ENCODE measurements at places on chromosomes 1 and 21.

GRCh38 chr1:87872189-87872588, 543.5 kb downstream of the LMO4 start:
- no peak for DNase-seq

DNA sequence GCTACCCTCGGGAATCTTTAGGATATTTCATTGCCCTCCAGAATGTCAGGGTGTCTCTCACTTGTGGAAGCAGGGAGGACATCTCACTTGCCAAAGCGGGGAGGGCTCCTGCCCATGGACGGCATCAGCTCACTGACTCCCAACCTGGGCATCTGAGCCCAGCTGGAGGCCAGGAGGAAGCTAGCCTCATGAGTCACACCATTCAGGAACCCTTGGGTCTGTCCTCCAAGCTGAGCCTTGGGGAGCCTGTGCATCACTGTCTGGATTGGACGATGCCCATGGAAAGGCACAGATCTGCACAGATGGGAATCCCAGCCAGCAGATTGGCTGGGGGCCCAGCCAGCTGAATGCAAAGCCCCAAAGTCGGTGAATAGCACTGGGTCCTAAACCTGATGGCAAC, 25.2 kb downstream of the WNT3A start:
- no peak for DNase-seq

- no peak for DNase-seq
These were observed 426.8 kb downstream of the SETD4 start for GRCh38 chr21:35633501-35633900.

GRCh38 chr21:34948157-34948556, 100.9 kb downstream of the RUNX1 start:
- no peak for DNase-seq

DNA sequence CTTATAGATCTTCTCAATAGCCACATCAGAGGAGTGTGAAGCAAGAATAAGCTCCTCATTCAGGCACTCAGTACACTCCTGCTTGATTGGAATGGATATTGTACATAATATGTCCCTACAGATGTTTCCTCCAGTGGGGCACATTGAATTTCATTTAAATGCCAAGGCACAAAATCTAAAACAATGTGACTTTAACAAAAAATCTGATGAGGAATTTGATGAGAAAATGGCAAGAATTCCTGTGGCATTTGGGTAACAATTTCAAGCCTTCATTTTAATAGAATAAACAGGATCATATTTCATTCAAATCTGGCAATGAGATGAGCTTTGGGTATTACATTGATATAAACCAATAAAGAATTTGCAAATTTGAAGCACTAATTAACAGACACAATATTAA, 307.7 kb upstream of the PKN2 start:
- no peak for DNase-seq

DNA sequence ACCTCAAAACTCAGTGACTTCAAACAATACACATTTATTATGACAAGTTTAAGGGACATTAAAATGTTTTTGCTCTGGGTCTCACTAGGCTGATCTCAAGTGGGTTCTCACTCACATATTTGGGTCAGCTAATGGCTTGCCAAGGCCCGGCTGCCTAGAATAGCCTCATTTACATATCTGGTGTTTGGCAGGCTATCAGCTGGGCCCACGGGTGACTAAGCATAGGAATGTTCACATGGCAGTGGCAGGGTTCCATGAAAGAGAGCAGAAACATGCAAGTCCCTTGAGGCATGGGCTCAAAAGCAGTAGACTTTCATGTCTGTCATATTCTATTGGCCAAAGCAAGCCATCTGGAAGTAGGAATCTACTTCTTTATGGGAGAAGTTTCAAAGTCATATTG, 492.6 kb downstream of the KCNT2 start:
- no peak for DNase-seq

All from activated CD4-positive, CD25-positive, alpha-beta regulatory T cell treated with anti-CD3 and anti-CD28 coated beads, Interleukin-2, amount 50 U/mL, for 16 hours (primary cell).